ENCODE measurements at places on chromosomes 4 and X. TPM values are rescaled to one million over a fixed set of nuclear protein-coding genes. Genes with fewer than 3 reads are reported as not detected.

Gene UGT2B17
- not detected for polyA plus RNA-seq

Gene MAGED4
- polyA plus RNA-seq = 0.34 TPM

DNA sequence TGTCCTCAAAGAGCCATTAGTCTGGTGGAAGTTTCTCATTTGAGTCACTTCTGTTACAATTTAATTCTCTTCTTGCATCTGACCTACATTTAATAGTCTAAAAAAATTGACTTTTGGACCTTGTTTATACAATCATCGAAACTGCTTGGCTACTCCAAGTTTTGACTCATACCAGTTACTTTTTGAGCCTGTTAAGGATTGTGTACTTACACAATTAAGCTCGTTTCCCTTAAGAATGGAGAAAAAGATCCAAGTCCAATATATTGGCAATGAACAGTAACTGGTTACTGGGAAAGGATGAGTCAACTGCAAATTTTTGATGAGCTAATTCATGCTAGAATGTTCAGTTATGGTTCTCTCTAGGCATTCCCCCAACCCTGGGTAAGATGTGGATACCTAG is 58.2 kb downstream of the DCX start:
- DNase-seq = no peak

Gene CFAP47
- not detected for polyA plus RNA-seq

- DNase-seq = no peak
Observed at GRCh38 chr4:123412700-123413512, 16.3 kb downstream of the SPRY1 start.

GRCh38 chr4:128848461-128848860 is 39.0 kb downstream of the JADE1 start:
- DNase-seq = no peak

DNA sequence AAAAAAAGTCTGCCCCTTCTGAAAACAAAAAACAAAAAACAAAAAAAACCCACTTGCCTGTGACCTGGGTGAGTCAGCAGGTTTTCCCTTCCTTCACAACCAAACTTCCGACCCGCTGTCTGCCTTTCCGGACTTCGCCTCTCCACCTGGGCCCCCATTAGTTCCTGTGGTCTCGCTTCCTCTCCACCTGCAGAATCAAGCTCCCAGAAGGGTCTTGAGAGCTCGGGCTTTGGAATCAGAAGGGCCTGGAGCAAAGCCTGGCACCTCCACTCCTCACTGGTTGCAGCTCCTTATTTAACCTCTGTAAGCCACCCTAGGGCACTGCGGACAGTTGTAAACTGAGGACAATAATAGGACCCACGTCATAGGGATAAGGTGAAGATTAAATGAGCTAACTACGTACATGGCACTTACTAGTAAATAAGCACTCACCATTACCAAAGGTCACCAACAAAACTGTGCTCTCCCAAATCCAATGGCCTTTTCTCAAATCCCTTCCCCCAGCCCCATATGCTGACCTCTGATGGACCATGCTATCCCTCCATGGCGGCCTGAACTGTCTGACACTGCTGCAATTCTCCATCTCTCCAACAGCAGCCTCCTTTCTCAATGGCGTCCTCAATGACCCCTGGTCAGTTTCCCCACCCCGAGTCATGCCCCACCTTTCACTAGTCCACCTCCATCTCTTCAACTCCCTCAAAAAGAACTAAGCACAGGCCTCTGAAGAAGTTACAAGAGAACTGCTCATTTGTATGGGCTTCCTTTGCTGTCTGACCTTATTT is 64.2 kb downstream of the IRF2 start:
- DNase-seq = no peak

DNA sequence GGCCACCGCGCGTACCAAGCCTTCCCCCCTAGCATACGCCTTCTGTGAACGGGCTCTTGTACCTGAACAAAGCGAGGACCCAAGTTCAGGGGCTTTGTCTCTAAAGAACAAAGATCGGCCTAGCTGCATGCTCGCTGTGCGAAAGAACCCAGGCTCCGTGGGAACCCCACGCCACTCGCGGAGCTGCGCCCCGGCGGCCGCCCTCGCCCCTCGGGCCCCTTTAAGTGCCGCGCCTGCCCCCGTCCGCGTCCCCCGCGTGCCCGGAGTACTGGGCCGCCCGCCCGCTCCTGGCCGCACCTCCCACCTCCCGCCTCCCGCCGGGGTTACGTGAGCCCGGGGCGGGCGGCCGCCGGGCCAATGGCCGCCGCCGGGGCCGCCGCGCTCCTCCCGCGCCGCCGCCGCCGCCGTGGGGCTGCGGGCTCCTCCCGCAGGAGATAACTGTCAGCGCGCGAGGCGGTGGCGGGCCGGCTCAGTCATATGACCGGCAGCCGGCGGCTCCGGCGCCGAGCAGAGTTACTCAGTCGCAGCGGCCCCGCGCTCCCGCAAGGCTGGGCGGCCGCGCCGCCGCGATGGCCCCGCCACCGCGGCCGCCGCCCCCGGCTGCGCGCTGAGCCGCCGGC is at the start of gene FNIP2:
Gene FNIP2 (plus strand): TSS at position 472 of the 620 bp plus-strand sequence. CDS start 187 bp downstream, outside the sequence.
- DNase-seq = peak; percentile 84

DNA sequence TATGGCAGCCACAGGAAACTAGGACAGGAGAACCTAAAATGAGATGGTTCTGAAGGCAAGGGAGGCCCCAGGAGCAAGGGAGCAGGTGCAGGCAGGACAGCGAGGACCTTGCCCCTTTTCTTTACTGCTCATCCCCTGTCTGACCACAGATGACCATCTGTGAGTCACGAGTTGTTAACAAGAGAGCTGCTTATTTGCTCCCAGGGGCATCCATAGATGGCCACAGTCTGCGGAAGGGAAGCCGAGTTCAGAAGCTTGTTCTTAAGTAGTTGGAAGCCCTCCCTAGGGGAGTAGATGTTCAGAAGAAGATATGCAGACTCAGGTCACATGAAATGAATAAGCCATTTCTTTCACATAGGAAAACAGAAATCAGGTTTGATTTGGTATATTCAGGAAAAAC is 69.4 kb downstream of the EVC2 start:
- no peak for DNase-seq

GRCh38 chr4:42618023-42618422 is 38.9 kb downstream of the ATP8A1 start:
- no peak for DNase-seq

- DNase-seq = no peak
Observed at GRCh38 chrX:71111141-71111843, at the start of gene IL2RG. Gene IL2RG, minus strand, starts transcription at chrX:71111577. Its CDS starts 38 bp downstream, at chrX:71111539.

DNA sequence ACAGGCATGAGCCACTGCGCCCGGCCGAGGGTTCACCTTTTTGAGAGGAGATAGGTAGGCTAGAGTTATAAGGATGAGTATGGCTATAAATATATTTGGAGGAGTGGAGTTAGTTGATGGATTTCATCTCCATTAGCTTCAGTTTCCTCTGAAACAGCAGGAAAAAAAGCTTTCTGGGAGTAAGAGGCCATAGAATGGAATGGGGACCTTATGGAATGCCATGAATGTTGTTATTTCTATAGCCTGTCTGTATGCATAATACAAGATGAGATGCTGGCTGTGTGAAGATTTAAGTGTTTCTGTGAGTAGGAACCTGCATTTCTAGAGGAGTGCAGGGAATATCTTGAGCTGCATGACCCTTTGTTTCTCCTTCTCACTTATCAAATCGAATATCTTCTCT is 114.9 kb upstream of the ARX start:
- no peak for DNase-seq

- DNase-seq = no peak
Observed at GRCh38 chr4:172035562-172035961, 222.4 kb downstream of the GALNTL6 start.

DNA sequence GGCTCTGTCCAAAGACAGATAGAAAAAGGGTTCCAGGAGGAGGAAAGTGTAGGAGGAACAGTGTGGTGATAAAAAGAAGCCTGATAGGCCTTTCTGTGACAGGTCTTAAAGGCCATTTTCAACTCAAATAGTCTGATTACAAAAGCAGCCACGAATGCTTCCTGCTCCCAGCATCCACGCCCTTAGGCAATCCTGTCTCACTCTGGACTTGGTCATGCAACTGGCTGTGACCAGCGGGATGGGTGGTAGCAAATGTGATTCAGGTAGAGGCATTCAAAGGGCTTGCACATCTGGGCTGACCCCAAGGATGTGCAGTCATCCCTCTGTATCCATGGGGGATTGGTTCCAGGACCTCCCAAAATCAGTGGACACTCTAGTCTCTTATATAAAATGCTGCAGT is 14.4 kb upstream of the SEPSECS start:
- no peak for DNase-seq

DNA sequence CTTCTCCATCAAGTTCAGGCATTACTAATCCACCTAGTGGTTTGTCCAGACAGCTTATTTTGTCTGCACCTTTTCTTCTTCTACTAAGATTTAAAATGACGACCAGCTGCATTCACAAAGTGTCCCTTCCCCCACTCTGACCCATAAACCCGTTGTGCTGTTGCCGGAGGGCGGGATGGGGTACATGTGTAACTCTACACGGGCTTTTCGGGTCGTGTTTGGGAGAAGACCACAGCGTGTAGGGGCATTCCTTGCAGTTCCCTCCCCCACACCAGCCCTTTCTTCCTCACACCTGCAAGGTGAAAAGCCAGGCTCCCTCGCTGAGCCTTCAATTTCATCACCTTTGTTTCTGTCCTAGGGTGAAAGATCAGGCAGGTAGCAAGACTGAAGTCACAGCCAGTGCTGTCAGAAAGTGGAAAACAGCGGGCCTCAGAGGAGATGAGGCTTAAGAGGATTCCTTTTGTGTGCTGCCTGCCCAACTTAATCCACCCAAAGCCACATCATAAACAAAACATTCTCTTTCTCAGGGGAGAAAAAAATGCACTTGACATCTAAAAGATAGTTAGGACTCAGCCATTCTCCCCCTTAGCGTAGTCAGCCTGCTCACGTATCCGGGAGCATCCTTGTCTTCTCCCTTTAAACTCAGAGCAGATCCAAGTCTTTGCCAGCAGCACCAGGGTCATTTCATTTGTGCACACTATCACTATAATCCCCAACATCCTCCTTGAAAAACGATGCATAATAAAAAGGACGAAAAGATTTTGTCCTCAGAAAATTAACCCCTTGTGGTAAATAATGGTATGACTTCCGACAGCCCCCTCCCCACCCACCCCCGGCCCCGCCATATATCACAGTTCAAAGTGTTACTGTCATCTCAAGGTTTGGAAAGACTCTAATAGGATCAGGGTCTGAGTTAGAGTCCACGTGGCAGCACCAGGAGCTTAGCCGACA is 599.0 kb downstream of the RAB28 start:
- DNase-seq = no peak

Gene CLCN4
- polyA plus RNA-seq = 19.9 TPM

GRCh38 chr4:154009788-154010187 is 220.9 kb upstream of the SFRP2 start:
- no peak for DNase-seq

Gene HOPX
- polyA plus RNA-seq = 6.5 TPM

DNA sequence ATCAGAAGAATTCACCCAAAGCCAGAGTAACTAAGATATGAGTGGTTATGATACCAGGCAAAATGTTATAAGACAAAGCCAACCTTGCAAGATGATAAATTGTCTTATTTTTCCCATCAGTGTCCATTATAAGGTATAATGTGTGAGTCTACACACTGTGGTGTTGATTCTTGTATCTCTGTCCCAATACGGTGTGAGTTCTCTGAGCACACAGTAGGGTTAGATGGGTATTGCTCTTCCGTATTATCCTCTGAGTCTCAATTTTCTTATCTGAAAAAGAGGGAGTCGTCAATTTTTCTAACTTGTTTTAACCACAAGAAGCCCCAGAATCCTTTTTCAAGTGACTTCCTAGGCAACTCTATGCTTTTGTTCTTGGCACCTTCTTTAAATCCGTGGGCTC is 69.9 kb downstream of the HMGB2 start:
- no peak for DNase-seq

GRCh38 chr4:83255584-83255983 is 29.0 kb downstream of the COQ2 start:
- no peak for DNase-seq

- no peak for DNase-seq
Observed at GRCh38 chr4:106835919-106836318, 200.2 kb downstream of the DKK2 start.

DNA sequence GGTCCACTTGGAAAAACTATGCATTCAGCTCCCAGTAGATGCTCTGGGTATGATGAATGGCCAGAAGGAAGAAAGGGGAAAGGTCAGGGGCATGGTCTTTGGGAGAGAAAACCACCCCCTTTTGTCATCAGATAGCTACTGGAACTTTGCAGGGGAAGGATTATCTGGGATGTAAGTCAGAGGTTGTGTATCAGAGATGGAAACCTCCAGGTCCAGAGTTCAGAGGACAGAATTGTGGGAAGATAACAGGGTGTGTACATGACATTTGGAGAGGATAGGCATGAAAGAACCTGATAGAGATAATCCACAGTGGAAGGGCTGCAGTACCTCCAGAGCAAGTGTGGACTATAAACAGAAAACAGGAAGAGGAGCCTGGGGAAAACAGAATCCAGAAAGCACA is 262.7 kb downstream of the SPRY1 start:
- no peak for DNase-seq

GRCh38 chr4:7964890-7965662 is 25.4 kb upstream of the AFAP1 start:
- DNase-seq = peak; percentile 50

Gene KLHL4
- 0.17 TPM for polyA plus RNA-seq

- DNase-seq = peak; percentile 58
Observed at GRCh38 chr4:123616951-123617461, 220.4 kb downstream of the SPRY1 start.

DNA sequence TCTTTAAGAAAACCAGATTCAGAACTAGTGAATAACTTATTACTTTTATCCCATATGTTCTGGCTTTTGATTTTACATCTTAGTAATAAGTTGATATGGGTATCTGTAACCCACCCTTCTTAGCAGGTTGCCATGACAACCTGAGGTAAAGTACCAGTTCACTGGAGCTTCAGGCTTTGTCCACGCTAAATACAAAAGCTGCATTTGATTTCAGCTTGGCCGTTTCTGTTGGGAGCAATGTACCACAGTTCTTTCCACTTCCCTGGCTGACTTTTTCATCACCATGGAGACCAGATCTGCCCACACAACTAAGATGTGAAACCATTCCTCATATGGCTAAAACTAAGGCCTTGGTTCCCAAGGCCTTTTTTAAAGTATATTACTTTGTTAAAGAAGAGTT is 26.1 kb downstream of the KLHL34 start:
- no peak for DNase-seq

Gene SRPX
- polyA plus RNA-seq = 19.7 TPM

GRCh38 chr4:83267121-83267829 is 17.3 kb downstream of the COQ2 start:
- DNase-seq = peak; percentile 29

DNA sequence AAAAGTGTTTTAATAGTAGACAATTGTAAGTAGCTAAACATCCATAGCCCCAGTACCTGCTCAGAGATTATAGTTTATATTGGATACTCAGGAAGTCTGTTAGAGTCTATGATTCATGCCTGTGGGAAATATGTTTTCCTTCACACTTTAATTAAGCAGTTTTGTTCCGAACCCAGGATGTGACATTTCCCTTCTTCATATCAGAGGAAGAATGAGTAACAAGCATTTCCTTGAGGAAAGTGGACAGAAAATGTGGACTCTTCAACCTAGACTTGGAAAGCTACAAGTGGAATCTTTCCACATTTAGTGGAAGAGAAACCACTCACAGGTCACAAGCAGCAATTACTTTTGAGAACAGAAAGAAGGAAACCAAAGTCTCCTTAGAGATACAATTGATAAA is 419.4 kb downstream of the C4orf33 start:
- DNase-seq = no peak

All from psoas muscle (tissue), 8 donors.